ENCODE measurements at places on chromosomes 6 and 20. TPM values are rescaled to one million over a fixed set of nuclear protein-coding genes. Genes with fewer than 3 reads are reported as not detected.

DNA sequence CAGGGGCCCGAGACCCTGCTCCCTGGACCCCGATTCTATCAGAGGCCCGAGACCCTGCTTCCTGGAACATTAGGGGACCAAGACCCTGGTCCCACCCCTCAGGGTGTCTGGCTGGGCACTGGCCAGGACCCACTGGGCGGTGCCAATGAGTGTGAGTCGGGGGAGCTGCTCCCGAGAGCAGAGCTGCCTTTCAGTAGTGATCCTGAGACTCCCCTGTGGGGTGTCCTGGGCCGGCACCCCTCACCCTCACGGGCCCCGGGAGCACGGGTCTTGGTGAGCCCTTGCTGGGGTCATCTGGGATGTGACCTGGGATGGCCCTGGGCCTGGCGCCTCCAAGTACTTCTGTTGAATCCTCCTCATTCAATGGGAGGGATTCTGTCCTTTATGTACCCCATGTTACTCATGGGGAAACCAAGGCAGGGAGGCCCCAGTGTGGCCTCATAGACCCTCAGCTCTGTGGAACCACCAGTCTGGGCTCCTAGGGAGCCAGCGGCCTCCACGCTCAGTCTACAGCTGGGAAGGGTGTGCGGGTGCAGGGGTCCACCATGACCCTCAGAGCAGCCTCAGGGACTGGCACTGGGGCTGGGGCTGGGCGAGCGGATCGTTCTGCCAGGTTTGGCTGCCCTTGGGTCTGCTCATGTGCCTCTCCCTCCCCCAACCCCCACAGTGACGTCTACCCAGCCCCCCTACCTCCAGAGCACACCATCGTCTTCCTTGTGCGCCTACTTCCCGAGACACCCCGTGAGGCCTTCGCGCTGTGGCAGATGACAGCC is 25.6 kb downstream of the COL20A1 start:
- DNase-seq, result no peak

The NXT1 gene
- 19.4 TPM for total RNA-seq

DNA sequence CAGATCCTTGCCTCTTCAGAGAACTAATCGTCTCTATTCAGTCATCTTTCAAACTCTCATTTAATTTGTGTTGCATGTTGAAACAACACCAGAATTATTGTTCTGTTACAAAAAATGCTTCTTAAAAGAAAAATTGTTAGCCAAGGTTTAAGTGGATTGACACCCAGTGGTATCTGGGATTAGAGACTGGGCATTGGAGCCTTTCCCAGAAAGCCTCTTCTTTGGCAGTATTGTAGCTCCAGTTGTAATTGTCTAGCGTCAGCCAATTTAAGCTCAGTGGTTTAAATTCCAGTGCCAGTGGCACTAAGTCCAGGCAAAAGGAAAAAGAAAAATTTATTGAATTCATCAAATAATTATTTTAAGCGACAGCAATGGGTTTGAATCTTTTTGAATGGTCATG is 801 bp downstream of the CCDC28A start:
- no peak for DNase-seq

GRCh38 chr6:16719488-16719887 is 41.8 kb downstream of the ATXN1 start:
- no peak for DNase-seq

- DNase-seq, result no peak
Observed at GRCh38 chr6:100349366-100349765, 115.4 kb downstream of the SIM1 start.

The GJA10 gene
- not detected for total RNA-seq

Measured in urinary bladder (tissue), 4 donors.